ENCODE measurements at places on chromosomes 2 and 18. TPM values are rescaled to one million over a fixed set of nuclear protein-coding genes. Genes with fewer than 3 reads are reported as not detected.

The TXNDC2 gene
- total RNA-seq, result not detected

The NT5C1B gene
- total RNA-seq, result not detected

The RGPD8 gene
- total RNA-seq, result 37.1 TPM

The MYO1B gene
- 150 TPM for total RNA-seq

The MDH1B gene
- total RNA-seq, result 3.5 TPM

The CCDC178 gene
- 3.1 TPM for total RNA-seq

The CROCC2 gene
- 0.16 TPM for total RNA-seq

The TET3 gene
- 29.6 TPM for total RNA-seq

The TWIST2 gene
- 12.3 TPM for total RNA-seq

The UGT1A5 gene
- total RNA-seq, result 0.16 TPM

The MAB21L4 gene
- 0.77 TPM for total RNA-seq

The THSD7B gene
- total RNA-seq, result 30.6 TPM

The NEB gene
- total RNA-seq, result 208 TPM

The LIMS1 gene
- total RNA-seq, result 73.2 TPM

The UGT1A4 gene
- total RNA-seq, result not detected

The UPP2 gene
- total RNA-seq, result 0.33 TPM

The C2orf66 gene
- 0.55 TPM for total RNA-seq

The GPR45 gene
- not detected for total RNA-seq

The SERPINB12 gene
- not detected for total RNA-seq

The EPB41L3 gene
- 103 TPM for total RNA-seq

The OXER1 gene
- 4.3 TPM for total RNA-seq

The PTH2R gene
- total RNA-seq, result 4.2 TPM

The IKZF2 gene
- total RNA-seq, result 29.0 TPM

All from camera-type eye (tissue), 1 donor.